ENCODE measurements at places on chromosomes 6 and 20. TPM values are rescaled to one million over a fixed set of nuclear protein-coding genes. Genes with fewer than 3 reads are reported as not detected.

The TCP11 gene
- not detected for total RNA-seq

The SRXN1 gene
- total RNA-seq, result 23.8 TPM

The HLA-DOA gene
- total RNA-seq, result 30.2 TPM

The XKR7 gene
- not detected for total RNA-seq

The KCNK16 gene
- total RNA-seq, result not detected

The STX11 gene
- total RNA-seq, result 5.4 TPM

The SYCP2L gene
- total RNA-seq, result 0.25 TPM

The DNAJC5 gene
- 25.8 TPM for total RNA-seq

The ZNF391 gene
- 14.2 TPM for total RNA-seq

The LY6G6F gene
- not detected for total RNA-seq

The TFEB gene
- 37.8 TPM for total RNA-seq

DNA sequence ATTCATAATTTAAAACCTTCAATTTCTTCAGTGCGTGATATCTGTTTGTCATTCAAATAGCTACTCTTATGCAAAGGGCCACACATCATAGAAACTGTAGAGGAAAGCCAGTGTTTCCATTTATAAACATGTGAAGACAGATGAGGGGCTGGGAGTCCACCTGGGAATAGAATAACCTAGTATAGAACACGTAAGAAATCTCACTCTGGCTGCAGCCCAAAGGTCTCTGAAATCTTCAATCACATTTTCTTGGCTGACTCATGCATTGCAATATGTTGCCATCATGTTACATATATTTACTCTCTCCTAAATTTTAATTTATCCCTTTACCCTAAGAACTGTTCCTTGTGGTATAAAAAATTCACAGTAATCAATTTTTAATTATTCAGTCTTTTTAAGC, 123.2 kb downstream of the ELOVL4 start:
- H3K27ac ChIP-seq, result no peak overlapping the region
- no peaks in the 10 kb centered on the region for H3K27me3 ChIP-seq
- no peaks in the 10 kb centered on the region for H3K4me1 ChIP-seq
- H3K4me3 ChIP-seq, result no peak overlapping the region

DNA sequence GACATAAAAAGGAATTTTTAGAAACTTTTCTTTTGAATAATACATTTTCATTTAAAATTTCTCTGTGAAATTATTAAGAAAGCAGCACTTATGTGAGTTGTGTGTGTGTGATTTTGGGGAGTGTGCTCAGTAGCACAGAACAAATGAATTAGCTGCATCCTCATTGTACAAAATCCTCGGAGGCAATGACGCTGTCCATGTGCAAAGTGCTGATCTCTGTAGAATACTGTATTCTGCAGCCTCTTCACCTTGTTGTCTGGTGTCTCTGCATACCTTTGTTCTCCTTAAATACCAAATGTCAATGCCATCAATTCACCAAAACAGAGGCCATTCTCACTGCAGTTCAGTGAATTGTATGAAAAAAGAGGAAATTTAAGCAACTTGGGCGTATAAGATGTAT, 838.4 kb downstream of the QKI start:
- H3K4me1 ChIP-seq, result no peaks in the 10 kb centered on the region
- no peaks in the 10 kb centered on the region for H3K27me3 ChIP-seq
- H3K27ac ChIP-seq, result no peak overlapping the region
- no peak for DNase-seq
- no peaks in the 10 kb centered on the region for H3K36me3 ChIP-seq

GRCh38 chr20:933029-933428, 16.9 kb upstream of the ANGPT4 start:
- no peaks in the 10 kb centered on the region for H3K4me1 ChIP-seq
- H3K4me3 ChIP-seq, result no peak overlapping the region
- H3K27ac ChIP-seq, result no peak overlapping the region

DNA sequence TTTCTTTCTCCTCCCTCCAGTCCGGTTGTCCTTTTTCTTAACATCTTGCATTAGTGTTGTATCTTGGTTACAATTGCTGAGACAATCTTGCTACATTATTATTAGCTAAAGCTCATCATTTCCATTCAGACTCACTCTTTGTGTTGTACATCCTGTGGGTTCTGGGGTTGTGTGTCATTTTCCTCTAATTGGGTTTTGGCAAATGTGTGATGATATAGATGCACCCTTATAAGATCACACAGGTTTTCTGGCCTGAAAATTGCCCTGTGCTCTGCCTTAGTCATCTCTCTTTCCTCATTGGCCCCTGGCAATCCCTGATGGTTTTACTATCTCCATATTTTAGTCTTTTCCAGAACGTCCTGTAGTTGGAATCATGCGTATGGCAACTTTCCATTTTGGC, 60.1 kb downstream of the PPP1R14C start:
- peak overlapping the region; percentile 17 for H3K27ac ChIP-seq
- H3K4me1 ChIP-seq, result no peaks in the 10 kb centered on the region
- H3K4me3 ChIP-seq, result no peak overlapping the region

DNA sequence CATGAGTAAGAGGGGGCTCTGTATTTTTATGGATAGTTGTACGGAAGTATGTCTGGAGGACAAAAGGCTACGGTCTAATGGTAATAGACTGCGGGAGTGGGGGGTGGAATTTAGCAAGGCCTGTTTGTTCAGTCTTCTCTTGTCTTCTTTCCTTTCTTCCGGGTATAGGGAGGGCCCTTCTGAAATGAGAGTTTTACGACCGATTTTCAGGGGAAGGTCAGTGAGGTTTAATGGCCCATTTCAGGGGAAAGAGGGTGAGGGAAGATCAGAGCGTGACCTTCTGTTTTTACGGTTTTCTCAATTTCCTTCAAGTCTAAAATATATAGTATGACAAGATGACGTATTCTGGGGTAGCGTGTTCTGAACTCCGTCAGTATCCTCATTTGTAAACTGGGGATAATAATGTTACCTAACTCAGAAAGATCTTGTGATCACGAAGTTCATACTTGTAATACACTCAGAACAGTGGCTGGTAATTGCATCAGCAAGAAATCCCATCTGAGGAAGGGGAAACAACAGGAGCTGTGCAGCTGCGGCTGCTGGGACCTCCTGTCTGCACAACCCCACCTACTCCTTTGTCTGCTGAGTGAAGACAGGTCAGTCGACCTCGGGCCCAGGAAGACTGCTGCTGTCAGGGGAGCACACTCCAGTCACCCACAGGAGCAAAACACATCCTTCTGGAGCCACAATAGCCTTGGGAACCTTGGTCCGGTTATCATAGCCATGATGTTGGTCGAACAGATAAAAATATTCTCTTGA, 90.4 kb downstream of the MAP3K7 start:
- DNase-seq, result no peak
- no peaks in the 10 kb centered on the region for H3K4me1 ChIP-seq
- no peak overlapping the region for H3K27ac ChIP-seq
- H3K4me3 ChIP-seq, result no peak overlapping the region
- H3K36me3 ChIP-seq, result no peaks in the 10 kb centered on the region

DNA sequence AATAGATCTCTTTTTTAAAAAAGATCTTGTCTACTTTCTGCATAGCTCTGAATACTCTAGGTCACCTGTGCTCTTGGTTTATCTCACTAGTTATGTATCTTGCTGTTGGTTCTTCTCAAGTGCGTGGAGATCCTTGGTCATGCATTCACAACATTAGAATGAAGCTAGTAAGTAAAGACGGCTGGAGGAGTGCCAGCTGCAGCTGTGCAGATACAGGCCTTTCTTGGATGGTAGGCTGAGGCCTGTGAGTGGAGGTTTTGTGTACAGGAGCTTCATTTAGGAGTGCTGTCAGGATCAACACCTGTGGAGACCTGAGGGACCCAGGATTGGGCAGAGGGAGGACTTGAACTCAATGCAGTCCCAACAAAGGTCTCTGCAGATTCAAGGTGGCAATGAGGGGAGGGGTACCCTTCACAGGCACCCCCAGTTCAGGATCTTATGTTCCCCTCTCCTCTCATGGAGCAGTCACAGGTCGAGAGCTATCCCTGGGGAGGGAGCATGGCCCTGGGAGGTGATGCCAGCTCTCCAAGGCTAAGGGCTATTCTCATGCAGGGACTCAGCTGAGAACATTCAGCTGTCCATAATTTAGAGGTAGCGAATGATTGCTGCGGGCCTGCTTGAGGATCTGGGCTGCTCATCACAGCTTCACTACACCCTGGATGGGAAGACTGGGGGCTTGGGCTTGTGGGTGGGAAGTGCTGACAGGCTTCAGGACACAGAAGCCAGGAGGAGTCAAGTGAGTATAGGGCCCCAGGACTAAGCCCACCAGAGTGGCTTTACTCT, 98.9 kb upstream of the ENPP5 start:
- no peaks in the 10 kb centered on the region for H3K36me3 ChIP-seq
- H3K4me1 ChIP-seq, result peaks cover 4% of the 10 kb centered on the region
- H3K4me3 ChIP-seq, result no peak overlapping the region
- H3K27ac ChIP-seq, result no peak overlapping the region
- no peak for DNase-seq
- H3K27me3 ChIP-seq, result no peaks in the 10 kb centered on the region

DNA sequence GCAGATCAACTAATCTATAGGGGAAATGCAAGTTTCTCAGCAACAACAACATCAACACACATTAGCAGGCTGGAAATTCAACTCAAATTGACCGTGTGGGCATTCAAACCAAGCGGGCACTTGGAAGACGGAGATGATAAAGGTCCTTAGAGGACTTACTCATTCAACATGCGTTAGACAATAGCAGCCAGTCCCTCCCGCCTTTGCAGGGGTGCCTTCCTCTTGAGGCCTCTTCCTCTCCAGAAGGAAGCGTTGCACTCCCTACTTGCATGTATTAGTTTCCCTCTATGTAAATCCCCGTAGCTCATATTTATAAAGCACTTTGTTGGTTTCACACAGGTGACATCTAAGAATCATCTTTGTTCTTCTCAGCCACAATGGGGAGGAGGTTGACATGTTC, 300.8 kb upstream of the STXBP5 start:
- peaks cover 10% of the 10 kb centered on the region for H3K4me1 ChIP-seq
- H3K27me3 ChIP-seq, result no peaks in the 10 kb centered on the region
- no peak overlapping the region for H3K27ac ChIP-seq
- no peak overlapping the region for H3K4me3 ChIP-seq

GRCh38 chr20:19757487-19758132, 448 bp upstream of the RIN2 start:
- H3K4me3 ChIP-seq, result peak overlapping the region; percentile 76
- no peaks in the 10 kb centered on the region for H3K27me3 ChIP-seq
- H3K27ac ChIP-seq, result peak overlapping the region; percentile 96

DNA sequence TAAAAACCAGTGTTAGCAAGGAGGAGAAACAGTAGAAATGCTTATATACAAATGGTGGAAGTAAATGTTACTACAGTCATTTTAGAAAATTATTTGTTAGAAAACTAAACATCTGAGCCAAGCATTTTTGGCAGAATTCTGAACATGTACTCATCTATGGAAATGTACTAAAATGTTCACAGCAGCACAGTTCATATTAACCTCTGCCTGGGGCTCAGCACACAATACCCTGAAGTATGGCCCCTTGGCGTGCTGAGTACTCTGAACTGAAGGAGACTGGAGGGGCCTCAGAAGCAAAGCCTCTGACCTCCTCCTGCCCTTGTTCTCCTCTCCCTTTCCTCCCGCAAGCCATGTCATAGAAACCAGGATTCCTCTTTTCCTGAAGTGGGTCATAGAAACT, 66.2 kb upstream of the RALGAPA2 start:
- H3K36me3 ChIP-seq, result no peaks in the 10 kb centered on the region
- H3K4me1 ChIP-seq, result peaks cover 18% of the 10 kb centered on the region
- H3K27ac ChIP-seq, result no peak overlapping the region
- no peak for DNase-seq

GRCh38 chr20:14667226-14667625, 329.8 kb upstream of the FLRT3 start:
- peaks cover 4% of the 10 kb centered on the region for H3K4me1 ChIP-seq
- H3K36me3 ChIP-seq, result no peaks in the 10 kb centered on the region
- no peak overlapping the region for H3K4me3 ChIP-seq

- H3K4me1 ChIP-seq, result no peaks in the 10 kb centered on the region
- DNase-seq, result no peak
- H3K27ac ChIP-seq, result no peak overlapping the region
- no peak overlapping the region for H3K4me3 ChIP-seq
Observed at GRCh38 chr6:87070741-87071140, 24.2 kb downstream of the CGA start.

- DNase-seq, result no peak
- H3K4me3 ChIP-seq, result no peak overlapping the region
- no peak overlapping the region for H3K27ac ChIP-seq
- no peaks in the 10 kb centered on the region for H3K27me3 ChIP-seq
- peaks cover 36% of the 10 kb centered on the region for H3K4me1 ChIP-seq
Observed at GRCh38 chr6:26534681-26535465, 3.3 kb upstream of the HMGN4 start.

GRCh38 chr6:31815025-31815838, at the start of the genes HSPA1A and HSPA1L:
HSPA1A (plus strand) TSS chr6:31815543; CDS start chr6:31815757, 214 bp downstream.
HSPA1L (minus strand) TSS chr6:31815283; CDS start chr6:31811972, 3,311 bp downstream.
- no peaks in the 10 kb centered on the region for H3K36me3 ChIP-seq
- peak within 1 kb of the TSS; percentile 59 for H3K4me3 ChIP-seq
- H3K4me1 ChIP-seq, result peaks cover 43% of the 10 kb centered on the region
- no peaks in the 10 kb centered on the region for H3K27me3 ChIP-seq

DNA sequence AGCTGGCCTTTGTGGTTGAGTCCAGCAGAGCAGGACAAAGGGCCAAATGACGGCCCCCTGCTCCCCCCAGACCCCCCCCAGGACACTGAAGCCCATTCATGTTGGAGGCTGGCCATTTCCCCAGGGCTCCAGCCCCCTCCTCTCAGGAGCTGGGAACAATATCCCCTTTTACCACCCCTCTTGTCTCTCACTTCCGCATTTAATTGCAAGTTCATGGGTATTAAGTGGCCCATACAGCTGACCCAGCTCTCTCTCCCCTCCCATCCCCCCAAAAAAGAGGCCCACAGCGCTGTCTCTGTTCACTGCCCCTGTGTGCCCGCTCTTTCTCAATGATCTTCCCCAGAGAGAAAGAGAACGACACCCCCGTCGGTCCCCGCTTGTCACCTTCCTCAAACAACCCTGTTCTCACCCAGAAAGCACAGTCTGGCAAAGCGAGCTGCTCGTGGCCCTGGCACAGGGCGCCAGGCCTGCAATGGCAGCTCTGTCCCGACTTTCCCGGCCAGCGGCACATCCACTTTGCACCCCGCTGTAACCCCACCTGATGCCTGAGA, 30.4 kb downstream of the PREX1 start:
- no peaks in the 10 kb centered on the region for H3K36me3 ChIP-seq
- no peaks in the 10 kb centered on the region for H3K27me3 ChIP-seq
- no peaks in the 10 kb centered on the region for H3K4me1 ChIP-seq
- DNase-seq, result no peak

GRCh38 chr6:23526526-23526925, 599.5 kb upstream of the NRSN1 start:
- no peaks in the 10 kb centered on the region for H3K36me3 ChIP-seq
- no peak for DNase-seq
- no peaks in the 10 kb centered on the region for H3K27me3 ChIP-seq
- no peaks in the 10 kb centered on the region for H3K4me1 ChIP-seq
- H3K27ac ChIP-seq, result no peak overlapping the region

DNA sequence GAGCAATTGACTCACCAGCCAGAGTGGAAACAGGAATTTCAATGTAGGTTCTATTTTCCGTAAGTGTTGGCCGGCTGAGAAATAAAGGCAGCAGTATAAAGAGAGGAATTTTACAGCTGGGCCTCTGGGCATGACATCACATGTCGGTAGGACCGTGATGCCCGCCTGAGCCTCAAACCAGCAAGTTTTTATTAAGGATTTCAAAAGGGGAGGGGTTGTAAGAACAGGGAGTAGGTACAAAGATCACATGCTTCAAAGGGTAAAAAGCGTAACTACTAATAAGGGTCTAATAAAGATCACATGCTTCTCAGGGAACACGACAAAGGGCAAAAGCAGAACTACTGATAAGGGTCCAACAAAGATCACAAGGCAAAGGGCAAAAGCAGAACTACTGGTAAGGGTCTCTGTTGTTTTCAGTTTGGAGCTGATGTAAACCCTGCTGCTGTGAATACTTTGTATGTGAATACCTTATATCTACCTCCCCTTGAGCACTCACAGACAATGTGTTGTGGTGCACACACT, 9.0 kb upstream of the TULP4 start:
- no peak overlapping the region for H3K27ac ChIP-seq
- H3K4me1 ChIP-seq, result peaks cover 14% of the 10 kb centered on the region

GRCh38 chr6:14149739-14150130, 32.2 kb downstream of the CD83 start:
- no peaks in the 10 kb centered on the region for H3K4me1 ChIP-seq
- H3K27me3 ChIP-seq, result no peaks in the 10 kb centered on the region
- no peaks in the 10 kb centered on the region for H3K36me3 ChIP-seq
- H3K4me3 ChIP-seq, result no peak overlapping the region
